ENCODE measurements at places on chromosomes 4 and X.

DNA sequence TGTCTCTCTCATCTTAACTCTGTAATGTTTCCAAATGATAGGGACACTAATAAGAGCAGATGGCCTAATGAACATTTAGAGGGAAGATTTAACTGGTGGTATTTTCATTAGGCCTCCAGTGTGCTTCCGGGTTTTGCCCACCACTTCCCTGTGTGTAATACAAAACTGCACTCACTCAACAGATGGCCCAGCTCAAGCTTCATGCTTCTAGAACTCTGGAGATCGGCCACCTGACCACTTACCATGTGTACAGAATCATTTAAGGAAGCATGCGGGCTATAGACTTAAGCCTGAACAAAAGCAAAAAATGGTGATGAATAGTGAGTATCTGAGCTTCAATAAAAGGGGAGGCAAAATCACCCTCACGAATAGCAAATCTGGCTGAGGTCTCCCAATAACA, 89.3 kb downstream of the SH2D1A start:
- no peak for DNase-seq

GRCh38 chr4:54118850-54119589, 19.1 kb downstream of the GSX2 start:
- DNase-seq = no peak

DNA sequence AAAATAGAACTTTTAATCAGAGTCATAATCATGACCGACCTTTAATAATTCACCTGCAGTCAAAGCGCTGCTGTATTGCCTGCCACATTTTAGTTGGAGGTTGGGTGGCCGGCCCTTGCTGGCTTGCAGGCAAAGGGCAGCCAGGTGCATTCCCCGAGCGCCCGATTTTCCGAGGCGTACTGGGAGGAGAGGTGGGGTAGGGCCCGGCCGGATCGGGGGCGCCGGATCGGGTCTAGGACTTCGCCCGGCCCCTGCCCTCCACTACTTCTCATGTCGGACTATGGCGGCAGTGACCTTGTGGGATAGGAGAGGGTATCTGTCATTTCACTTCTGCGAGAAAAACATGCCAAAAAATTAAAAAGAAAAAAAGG, 2.5 kb upstream of the RS1 start:
- DNase-seq = peak; percentile 2

- no peak for DNase-seq
These were observed 317.7 kb downstream of the INPP4B start for GRCh38 chr4:142528433-142528832.

DNA sequence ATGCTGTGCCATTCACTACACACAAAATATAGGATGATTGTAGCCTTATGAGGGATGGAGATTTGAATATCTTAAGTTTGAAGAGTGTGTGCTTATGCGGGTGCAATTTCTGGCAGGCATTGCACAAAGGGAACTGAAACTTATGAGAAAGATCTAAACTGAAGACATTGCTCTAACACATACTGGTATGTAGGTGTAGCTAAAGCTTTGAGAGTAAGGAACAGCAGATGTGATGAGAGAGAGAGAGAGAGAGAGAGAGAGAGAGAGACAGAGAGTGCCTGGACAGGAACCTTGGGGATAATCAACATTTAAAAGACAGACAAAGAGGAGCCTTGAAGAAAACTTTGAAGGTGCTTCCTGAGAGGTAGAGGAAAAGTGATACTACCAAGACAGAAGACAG, 379.7 kb downstream of the SPRY1 start:
- DNase-seq = no peak

DNA sequence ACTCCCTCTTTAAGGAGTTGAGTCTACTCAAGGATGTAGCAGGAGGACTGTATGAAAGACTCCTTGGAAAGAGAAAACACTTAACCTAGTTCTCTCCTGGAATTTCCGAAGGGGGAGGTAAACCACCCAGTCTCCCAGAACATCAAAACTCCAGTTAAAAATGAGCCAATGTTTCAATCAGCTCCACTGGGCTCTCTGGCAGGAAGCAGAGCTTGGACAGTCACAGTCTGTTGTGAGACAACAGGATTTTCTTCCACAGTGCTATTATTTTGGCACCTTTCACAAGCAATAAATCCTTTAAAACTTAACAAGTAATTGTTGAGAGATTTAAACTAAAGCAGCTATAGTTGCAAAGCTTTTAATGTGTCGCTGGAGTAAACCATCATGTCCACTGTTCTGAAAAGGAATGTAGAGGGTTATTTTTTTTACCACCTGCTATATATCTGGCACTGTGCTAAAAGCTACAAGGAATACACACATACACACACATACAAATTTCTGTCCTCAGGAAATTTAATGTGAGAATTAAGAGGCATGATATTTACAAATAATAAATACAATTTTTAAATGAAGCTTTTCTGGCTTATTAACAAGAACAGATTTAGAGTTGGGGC, 229.2 kb upstream of the INTU start:
- no peak for DNase-seq

- DNase-seq = no peak
These were observed 200.0 kb upstream of the LDB2 start for GRCh38 chr4:17098401-17098800.

- DNase-seq = peak; percentile 60
These were observed 485 bp downstream of the AADAT start for GRCh38 chr4:170089274-170089667.

GRCh38 chr4:38610521-38610920, 53.5 kb upstream of the KLF3 start:
- no peak for DNase-seq

Data from urothelium cell line (cell line).